ENCODE measurements at places on chromosomes 1 and 21.

GRCh38 chr21:42565206-42565810 is 51.7 kb downstream of the SLC37A1 start:
- no peak for DNase-seq

DNA sequence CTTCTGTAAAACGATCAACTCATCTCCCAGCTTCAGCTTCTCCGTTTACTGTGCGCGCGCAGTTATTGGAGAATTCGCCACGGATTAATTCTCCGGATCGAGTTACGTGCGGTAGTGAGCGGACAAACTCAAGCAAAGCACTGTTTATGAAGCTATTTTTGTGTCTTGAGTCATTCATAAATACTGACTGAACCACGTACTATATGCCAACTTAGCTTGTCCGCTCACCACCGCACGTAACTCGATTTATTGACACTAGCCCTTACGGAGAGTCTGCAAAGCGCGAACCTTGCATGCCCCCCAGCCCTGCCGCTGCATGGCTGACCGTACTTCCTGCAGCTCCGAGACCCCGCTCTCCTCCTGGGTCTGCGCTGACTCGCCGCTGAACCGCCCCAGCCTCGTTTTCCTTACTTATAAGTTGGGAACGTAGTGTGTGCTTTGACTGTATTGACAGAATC is 773 bp downstream of the CHD1L start:
- peak; percentile 37 for DNase-seq

GRCh38 chr1:35120458-35121133 is 41.4 kb downstream of the ZMYM1 start:
- DNase-seq, result peak; percentile 22

DNA sequence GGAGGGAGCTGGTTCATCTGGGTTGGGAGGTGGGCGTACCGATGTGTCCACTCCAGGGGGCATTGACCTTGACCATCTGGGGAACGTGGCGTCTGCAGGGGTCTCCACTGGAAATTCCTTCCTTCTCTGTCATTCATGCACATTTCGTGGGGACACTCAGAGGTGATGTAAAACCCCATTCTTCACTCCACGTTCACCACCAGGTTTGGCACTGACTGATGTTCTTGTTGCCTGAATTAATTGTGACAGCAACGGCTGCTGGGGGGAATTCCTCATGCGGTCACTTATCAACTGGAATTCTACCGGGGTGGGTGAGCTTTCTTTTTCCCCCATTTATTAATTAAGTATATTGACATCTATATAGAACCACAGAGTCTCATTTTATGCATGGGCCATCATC is 18.1 kb upstream of the POFUT2 start:
- no peak for DNase-seq

DNA sequence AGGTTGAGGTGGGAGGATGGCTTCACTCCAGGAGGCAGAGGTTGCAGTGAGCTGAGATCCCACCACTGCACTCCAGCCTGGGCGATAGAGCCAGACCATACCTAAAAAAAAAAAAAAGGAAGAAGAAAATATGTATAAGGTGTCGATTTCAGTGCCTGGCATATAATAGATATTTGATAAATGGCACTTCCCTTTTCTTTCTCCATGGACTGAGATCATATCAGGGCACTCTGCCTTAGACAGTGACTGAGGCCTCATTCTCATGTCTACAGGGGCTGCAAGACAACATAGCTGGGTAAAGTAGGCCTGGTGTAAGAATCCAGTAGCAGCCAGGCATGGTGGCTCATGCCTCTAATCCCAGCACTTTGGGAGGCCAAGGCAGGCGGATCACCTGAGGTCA is 21.2 kb downstream of the PCAT6 start:
- no peak for DNase-seq

GRCh38 chr1:109849655-109850054 is 61.0 kb upstream of the CSF1 start:
- no peak for DNase-seq

DNA sequence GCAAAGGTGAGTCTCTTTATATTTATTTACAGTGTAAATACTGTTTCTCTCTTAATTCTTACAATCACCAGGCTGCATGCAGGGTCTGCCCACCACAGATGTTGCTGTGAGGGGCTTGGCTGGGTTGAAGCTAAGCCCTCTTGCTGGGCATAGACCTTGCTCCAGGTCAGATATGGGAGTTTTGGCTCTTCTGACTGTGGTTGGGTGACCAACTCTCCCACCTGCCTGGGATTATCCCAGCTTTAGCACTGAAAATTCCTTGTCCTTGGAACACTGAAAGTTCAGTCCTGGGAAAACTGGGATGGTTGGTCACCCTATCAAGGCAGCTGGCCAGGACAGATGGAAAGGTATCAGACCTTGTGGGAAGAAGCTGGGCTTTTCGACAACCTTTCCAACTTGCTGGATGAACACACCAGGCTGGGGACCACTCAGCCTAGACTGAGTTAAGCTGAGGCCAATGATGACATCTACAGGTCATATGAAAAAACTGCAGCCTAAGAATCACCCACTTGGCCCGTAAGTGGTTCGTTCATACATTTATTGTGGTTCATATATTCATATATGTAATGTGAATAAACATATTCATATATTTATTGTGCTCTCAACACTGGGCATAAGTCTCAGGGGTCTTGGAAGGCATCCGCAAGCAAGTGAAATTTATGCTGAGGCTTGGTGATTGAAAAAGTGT is 26.6 kb upstream of the HPDL start:
- peak; percentile 54 for DNase-seq

All from suppressor macrophage (primary cell).